ENCODE measurements at places on chromosomes 7 and 10.

GRCh38 chr7:96995406-96996110, 9.8 kb upstream of the DLX6 start:
- no peak for DNase-seq

DNA sequence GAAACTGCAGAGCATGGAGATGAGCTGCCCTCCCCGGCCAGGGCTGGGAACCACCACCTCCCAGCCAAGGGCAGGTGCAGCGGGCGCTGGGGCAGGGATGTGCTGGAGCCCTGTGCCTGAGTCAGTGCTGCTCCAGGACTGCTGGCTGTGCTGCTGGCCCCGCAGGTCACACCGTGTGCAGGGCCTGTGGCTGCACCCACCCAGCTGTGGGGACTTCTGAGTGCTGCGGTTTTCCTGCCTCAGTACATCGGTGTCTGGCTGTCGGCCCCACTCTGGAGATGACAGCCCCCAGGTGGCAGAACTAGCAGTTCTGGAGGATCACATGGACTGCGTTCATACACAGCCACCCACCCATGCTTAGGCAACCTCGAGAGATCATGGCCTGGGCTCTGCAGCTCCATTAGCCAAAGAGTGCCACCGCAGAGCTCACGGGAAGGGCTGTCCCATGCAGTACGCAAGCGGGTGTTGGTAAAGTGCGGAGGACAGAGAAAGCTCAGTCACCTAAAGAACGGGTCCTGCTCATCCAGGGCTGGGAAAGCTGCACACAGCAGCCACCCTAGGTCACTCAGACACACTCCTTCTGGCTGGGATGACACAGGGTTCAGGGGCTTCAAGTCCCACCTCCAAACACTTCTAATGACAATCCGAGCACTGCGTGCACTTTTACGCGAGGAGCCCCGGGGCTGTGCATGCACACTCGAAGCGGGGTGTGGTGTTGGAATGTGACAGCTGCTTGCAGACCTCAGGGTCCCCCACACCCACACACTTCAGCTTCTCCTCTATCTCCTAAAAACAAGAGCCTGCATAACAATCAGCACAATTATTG, 198.1 kb upstream of the PPP2R2D start:
- no peak for DNase-seq

GRCh38 chr10:50635286-50635685, 11.5 kb upstream of the SGMS1 start:
- DNase-seq: no peak

DNA sequence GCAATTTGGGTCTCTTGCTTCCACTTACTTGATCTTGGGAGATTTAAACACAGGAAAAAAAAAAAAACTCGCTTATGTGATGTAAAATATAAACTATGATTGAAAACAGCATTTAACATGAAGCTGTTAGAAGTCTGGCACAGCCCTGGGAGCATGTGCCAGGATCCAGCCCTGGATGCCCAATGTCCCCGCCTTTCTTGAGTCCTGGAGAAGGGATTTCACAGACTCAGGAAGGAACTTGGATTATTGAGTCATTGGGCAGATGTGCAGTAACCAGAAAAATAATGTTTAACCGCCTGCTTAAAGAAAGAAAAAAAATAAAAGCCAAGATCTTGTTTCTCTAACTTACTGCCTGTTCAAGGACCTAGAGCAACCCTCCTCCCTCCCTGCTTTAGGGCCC, 3.7 kb upstream of the JCAD start:
- no peak for DNase-seq

- no peak for DNase-seq
Observed at GRCh38 chr10:96968682-96969423, 136.8 kb downstream of the LCOR start.

- DNase-seq: no peak
Observed at GRCh38 chr7:131074043-131074442, 253.6 kb upstream of the MKLN1 start.

- DNase-seq: no peak
Observed at GRCh38 chr10:21165489-21165888, 268.4 kb upstream of the NEBL start.

- no peak for DNase-seq
Observed at GRCh38 chr7:13024121-13024674, 336.8 kb downstream of the ARL4A start.

- no peak for DNase-seq
Observed at GRCh38 chr10:103627111-103627892, 133.8 kb downstream of the NEURL1 start.

DNA sequence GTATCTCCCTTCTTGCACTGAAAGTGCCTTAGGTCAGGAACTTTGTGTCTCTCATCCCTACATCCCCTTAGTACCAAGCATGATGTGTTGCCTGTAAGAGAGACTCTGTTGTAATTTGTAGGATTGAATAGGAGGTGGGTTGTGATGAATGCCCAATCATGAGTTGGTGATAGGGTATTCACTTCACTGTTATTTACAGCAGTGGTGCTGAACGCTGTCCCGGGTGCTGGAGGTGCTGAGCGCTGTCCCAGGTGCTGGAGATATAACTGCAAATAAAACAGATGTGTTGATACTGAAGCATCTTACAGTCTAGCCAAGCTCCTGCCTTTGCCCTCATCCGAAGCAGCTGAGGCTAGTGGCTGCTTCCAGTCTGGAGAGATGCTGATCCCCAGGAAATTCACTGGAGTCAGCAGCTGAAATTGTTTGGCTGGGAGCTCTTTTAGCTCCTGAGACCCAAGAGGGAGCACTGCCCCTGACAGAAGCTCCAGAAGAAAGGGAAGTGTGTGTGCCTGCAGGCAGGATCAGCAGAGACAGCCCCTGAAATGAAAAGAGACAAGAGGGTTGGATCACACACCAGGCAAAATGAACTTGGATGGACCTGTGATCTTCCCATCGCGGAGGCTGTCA, 183.4 kb downstream of the SORCS3 start:
- DNase-seq: no peak

- DNase-seq: no peak
Observed at GRCh38 chr7:20116869-20117268, 100.3 kb downstream of the MACC1 start.

GRCh38 chr10:118565301-118566075, 30.0 kb downstream of the PRLHR start:
- DNase-seq: no peak

DNA sequence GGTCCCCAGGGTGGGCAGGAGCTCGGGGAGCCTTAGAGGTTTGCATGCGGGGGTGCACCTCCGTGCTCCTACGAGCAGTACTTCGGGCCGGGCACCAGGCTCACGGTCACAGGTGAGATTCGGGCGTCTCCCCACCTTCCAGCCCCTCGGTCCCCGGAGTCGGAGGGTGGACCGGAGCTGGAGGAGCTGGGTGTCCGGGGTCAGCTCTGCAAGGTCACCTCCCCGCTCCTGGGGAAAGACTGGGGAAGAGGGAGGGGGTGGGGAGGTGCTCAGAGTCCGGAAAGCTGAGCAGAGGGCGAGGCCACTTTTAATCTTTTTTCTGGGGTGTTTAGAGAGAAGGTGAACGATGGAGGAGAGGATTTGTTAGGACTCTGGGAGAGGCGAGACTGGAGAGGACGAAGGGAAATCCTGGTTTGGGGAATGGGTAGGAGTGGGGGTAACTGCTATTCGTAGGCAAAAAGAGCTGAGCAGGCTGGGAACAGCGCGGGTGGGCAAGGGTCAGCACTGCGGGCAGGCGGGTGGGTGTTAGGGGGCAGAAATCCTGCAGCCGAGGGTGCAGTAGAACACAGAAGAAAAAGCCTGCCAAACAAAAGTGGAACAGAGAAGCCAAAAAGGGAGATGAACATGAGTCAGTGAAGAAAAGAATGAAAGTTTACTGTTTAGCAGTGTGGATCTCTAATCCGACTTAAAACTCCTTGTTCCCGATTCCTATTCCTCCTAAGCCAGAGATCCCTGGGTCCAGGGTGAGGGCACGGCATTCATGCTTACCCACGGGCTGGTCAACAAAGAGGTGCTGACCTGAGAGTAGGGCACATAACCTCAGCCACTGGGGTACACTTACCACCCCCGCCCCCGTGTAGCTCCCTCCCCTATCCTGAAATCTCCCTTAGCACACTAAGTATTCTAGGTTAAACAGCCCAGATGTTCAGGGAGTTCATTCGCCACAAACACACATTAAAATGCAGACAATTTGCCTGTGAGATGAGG, 26.9 kb downstream of the PRSS2 start:
- DNase-seq: no peak

DNA sequence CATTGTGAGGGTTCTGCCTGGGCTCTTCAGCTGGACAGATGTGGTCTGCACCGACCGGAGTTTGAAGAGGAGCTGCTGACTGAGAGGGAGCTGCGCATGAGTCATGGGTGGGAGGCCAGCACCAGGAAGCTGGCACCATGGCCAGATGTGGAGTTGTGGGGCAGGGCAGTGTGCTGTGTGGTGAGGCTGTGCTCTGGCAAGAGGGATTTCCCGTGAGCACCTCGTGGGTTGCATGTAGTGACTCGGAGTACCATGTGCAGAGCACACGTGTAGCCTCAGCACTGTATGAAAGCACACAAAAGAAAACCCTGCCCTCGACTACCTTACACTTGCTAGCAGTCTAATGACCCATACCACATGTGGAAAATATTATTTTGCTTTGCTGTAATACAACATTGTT, 103.4 kb downstream of the WNT2 start:
- DNase-seq: no peak

DNA sequence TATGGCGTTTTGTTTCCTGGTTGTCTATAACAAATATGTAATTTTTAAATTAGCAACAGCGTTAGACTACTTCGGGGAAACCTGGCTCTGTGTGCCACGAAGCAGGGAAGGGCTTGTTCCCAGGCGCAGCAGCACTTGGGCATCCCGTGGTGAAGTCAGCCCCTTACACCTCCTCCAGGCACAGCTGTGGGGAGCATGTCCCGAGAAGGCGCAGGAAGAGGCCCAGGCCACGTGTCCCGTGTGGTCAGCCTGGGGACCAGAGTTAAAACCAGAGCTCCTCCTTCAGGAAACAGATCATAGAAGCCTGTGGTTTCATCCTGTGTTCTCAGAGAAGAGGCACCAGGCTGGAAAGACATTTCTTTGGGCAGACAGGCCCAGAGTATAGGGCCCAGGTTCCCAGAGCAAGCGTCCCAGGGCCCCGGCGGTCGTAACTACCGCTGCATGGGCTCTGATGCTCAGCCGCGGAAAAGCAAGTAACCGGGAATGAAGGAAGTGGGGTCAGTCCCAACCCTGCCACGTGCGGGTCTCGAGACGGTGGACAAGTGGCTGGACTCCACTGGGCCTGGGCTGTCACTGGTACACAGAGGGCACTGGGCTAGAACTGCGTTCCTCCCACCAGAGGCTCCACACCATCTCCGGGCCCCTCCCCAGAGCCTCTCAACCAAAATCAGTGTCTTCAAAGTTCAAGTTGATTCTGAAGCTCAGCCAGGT, 7.1 kb downstream of the NUDT1 start:
- no peak for DNase-seq

DNA sequence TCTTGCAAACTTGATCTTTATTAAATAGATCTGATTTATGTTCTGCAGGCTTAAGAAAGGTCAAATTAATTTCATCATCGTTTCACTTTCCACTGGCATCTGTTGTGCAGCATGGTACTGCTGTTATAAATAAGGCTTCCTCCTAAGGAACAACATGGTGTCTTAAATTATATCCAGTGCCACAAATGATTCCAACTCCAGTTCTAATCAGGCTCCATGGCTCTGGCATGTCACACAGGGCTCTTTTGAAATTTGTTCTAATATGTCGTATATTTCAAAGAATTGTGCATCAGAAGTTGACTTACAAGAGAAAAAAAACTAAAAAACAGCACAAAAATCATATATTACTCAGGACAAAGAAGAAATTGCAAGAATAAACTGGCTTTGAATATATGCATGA, 1090.8 kb upstream of the CELF2 start:
- no peak for DNase-seq

DNA sequence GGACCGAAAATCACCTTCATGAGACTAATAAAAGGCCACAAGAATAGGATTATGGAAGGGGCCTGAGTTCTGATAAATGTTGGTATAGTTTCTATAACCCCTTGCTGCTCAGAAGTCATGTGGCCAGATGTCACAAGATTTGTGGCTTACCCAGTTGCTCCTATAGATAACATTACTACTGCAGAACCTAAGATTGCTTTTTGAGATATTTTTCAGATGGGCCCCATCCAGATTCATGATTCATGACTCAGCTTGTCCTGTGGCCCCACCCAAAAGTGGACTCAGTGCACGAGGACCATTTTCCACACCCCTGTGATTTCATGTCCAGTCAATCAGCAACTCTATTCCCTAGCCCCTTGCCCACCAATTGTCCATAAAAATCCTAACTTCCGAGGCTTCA, 209.0 kb downstream of the ACTR3B start:
- no peak for DNase-seq

GRCh38 chr7:85748861-85749260, 562.0 kb upstream of the SEMA3D start:
- no peak for DNase-seq

- DNase-seq: no peak
Observed at GRCh38 chr10:52577047-52577446, 195.5 kb downstream of the MBL2 start.

- no peak for DNase-seq
Observed at GRCh38 chr7:90663176-90663575, 67.1 kb downstream of the CDK14 start.

DNA sequence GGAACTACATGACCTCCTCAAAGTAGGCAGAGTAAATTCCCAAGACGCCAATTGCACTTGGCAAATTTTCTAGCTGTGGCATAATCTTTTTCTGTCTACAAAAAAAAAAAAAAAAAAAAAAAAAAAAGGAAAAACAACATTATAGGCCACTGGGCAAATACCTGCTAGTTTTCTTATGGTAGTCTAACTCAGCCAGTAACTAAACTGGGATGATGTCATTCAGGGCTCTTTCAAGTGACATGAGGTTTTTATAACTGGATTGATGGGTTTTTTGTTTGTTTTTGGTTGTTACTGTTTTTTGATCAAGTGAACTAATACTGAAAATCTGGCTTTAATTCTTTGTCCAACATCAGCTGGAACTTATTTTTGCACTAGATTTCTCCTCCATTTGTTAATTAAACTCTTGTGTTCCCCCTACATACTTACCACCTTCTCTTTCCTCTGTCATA, 7.4 kb upstream of the VIM start:
- no peak for DNase-seq

DNA sequence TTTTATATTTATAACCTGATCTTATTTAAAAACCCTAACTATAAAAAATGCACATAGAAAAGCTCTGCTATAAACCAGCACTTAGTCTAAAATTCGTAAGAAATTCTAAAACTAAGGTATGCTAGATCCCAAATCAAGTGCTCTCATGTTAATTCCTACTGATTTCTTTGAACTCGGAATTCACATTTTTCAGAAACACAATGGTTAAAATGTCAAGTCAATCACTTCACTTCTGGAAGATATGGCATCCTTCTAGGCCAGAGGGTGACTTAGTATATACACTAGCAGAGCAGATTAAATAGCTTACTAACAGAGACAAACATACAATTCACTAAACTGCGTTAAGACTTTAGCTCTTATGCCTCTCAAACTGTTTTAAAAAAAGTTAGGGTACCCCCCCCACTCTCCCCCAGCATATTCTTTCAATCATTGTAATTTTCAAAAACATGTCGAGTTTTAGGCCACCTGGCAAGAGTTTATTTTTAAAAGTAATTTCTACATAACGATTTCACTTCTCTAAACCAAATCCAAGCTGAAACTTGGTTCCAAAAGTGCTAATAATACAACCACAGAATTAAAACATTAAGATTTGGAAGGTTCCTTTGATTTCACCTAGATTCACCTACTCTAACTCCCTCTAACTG, 129.4 kb downstream of the NRBF2 start:
- no peak for DNase-seq

- no peak for DNase-seq
Observed at GRCh38 chr10:33566426-33566825, 232.0 kb upstream of the NRP1 start.

All from stimulated activated CD4-positive, alpha-beta T cell treated with anti-CD3 and anti-CD28 coated beads, TNF-alpha, amount 100 ng/mL, for 24 hours (primary cell).